ENCODE measurements at places on chromosomes 1 and 21.

GRCh38 chr21:39318091-39318959, 4.9 kb upstream of the BRWD1 start:
- DNase-seq = no peak

- DNase-seq = no peak
These were observed 8.1 kb upstream of the PMVK start for GRCh38 chr1:154944401-154945159.

DNA sequence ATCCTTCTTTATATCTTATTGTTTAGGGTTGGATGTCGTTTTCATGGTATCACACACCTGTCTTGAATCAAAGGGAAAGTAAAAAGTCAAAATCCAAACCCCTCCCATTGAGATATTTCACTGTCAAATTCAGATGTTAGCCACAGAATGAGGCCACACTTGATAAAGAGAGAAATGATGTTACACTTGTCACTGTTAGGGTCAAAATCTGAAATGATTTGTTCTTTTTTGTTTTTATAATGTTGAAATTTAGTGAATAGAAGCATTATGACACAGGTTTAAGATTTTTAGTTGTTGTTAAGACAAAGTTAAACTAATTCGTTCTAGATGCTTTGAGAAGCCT, 13.1 kb downstream of the NFIA start:
- no peak for DNase-seq

GRCh38 chr1:179706339-179706941, 36.7 kb upstream of the FAM163A start:
- peak; percentile 26 for DNase-seq

DNA sequence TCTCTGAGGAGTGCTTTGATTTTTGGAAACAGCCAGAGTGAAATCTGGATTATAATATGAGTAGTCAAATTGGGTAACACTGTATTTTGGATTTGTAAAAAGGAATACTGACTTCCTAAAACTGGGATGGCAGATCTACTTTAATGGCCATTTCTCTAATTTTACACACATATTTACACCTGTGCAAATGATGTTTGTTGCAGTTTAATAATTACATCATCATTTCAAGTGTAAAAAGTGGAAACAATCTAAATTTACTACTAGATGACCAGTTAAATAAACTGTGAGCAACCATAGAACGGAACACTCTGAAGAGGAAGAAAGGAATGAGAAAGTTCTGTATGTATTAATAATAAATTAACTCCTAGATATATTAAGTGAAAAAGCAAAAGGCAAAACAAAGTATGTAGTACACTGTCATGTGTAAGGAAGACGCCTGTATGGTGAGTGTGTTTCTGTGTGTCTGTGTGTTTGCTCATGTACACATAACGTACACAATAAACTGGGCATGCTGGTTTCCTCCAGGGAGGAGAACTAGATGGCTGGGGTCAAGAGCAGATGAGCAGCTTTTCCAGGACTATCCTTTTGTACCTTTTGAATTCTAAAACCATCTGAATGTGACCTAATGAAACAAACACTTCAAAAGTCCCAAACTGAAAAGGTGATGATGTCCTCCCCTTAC, 2.9 kb upstream of the RHEX start:
- no peak for DNase-seq

DNA sequence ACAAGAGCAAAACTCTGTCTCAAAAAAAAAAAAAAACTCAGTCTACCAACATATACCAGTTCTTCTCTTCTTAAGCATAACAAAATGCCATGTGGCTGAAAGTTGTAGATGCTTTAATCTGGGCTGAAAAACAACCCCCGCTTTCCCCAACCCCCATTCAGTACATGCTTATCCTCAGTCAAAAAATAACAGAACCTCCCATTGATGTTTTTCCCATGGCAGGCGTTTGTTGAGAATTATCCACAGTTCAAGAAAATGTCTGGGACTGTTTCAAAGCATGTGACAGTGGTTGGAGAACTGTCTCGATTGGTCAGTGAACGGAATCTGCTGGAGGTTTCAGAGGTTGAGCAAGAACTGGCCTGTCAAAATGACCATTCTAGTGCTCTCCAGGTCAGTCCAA, 14.9 kb downstream of the VPS45 start:
- no peak for DNase-seq

- no peak for DNase-seq
These were observed 6.3 kb downstream of the INTS11 start for GRCh38 chr1:1318131-1318652.

- no peak for DNase-seq
These were observed 25.5 kb upstream of the GRHL3 start for GRCh38 chr1:24293392-24294227.

GRCh38 chr1:233662575-233663304, 48.8 kb downstream of the KCNK1 start:
- DNase-seq = no peak

- no peak for DNase-seq
These were observed 43.5 kb downstream of the CHML start for GRCh38 chr1:241596633-241597032.

DNA sequence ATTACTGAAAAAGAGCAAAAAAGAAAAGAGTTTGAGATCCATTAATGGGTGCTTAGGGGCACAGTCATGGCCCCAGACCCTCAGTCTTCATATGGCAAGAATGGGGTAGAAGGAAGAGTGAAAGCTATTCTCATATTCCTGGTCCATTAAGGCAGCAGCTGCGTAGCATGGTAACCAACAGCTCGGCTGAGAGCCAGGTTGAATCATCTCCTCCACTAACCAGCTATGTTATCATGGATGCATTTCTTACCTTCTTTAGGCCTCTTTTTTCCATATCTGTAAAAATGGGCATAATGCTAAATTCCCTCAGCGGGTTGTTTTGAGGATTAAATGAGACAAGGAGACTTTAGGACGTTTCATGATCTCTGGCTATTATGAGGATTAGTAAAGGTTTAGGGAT, 15.0 kb upstream of the SARS1 start:
- no peak for DNase-seq

DNA sequence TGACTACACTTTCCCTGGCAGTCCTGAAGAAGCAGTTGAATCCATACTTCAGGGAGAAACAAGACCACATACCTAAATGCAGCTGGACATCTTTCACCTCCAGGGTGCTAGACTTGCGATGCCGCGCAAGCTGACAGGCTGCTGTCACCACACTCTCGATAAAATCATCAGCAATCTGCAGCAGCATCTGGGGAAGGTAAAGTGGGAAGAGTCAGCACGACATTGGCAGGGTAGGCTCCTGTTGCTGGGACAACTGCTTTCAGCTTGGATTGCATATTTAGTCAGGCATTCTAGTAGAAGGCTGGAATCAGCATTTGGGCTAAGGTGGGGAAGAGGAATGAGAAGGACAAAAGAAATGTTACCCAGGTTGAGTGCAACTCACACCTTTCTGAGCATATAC, 21.1 kb downstream of the RAB42 start:
- DNase-seq = no peak

DNA sequence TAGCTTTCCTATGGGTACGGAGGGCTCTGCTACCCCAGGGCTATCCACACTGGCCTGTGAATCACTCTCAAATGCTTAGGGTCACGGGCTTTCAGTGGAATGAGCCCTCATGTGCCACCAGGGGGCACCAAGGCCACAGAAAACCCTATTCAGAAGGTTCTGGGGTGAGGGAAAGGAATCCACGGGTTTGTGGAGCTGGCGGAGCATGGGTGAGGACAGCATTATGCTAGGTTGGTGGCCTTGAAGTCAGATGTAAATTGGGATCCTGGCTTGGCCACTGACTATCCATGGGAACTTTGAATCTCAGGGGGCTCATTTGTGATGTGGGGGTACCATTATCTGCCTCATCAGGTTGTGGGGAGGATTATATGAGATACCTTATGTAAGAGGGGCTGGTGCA, 5.1 kb upstream of the LAMTOR5 start:
- peak; percentile 81 for DNase-seq

GRCh38 chr1:111930356-111930755, 59.1 kb downstream of the KCND3 start:
- no peak for DNase-seq

DNA sequence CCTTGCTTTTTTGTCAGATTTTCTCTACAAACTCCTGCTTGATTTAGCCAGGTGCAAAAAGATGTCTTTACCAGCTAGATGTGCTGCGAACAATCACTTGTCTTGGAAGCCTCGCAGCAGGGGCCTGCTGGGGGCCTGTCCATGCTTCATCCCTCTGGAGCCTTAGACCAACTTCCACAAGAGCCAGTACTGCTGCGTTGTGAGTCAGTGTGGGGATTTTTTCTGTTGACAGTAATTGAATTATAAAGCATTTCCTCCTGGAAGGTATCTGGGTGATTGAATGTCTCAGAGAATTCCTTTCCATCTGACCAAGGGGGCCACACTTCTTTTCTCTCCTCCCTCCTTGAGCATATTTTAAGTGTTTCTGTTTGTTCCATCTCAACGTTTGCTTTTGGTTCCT, 40.4 kb upstream of the LDLRAP1 start:
- no peak for DNase-seq

GRCh38 chr21:45592208-45592619, 50.0 kb upstream of the SLC19A1 start:
- DNase-seq = no peak

DNA sequence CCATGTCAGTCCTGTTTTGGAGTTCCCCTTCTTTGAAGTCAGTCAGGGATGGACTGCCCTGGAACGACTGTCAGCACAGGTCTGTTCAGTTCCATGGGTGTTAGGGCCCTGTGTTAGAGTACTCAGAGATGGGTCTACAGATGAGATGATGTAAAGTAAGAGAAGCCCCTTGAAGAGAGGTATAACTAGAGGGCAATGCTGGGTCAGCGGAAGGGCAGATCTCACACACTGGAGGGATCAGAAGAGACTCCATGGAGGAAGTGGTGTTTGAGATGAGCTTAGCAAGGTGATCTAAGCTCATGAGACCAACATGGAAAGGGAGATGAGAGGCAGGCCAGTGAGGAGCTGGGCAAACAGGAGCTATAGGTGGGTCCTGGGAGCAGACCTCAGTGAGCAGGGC, 7.6 kb downstream of the PPFIA4 start:
- no peak for DNase-seq

GRCh38 chr1:178538192-178538916, 25.4 kb downstream of the TEX35 start:
- no peak for DNase-seq

DNA sequence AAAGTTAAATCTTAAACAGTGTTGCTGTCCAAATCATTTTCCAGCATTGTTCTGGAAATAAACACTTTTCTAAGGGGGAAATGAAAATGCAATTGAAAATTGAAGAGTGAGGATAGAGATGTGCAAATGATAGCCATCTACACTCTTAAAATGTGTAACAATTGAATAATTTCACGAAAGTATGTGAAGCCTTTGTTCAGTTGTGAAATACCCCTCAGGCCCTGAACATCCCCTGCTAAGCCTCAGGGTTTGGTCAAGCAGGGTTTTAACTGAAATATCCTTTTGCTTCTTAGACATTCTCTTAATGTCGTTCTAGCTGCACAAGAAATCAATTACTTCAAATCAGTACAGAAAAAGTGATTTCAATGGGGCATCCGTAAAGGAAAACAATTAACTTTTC, 65.9 kb upstream of the DYNLT5 start:
- no peak for DNase-seq

DNA sequence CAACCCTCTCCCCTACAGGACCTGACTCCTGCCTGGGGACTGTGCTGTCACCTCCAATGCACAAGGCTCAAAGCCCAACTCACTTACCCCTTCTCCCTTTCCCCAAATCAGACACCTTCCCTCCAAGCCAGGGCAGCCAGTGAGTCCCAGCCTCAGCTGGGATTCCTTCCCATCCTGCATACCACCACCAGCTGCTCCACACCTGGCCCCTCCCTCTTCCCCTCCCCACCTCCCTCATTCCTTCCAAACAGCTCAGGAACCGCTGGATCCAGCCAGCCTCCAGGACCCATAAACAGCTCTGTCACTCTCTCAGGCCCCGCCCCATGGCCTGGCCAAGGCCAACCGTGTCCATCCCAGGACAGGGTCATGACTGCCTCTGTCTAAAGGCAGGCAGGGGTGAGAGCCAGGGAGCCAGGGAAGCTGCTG, 41.4 kb downstream of the ACOT7 start:
- DNase-seq = no peak

DNA sequence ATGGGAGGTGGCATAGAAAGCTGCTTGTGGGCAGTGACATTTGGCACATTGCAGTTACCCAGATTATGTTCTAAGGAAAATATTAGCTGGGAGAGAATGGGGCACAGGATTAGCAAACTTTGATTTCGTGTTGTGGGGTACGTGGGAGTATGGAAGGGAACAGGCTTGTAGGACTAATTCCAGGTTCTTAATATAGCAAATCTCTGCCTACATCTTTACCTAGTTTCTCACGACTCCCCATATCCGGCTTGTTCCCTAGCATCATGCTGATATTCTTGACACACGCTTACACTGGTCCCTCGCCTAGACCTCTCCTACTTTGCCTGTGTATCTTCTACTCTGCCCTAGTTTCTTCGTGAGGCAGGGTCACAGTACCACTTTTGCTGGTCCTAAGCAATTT, 293.9 kb upstream of the PLXNA2 start:
- no peak for DNase-seq

Data from HL-60 (cell line).